ENCODE measurements at places on chromosomes 3 and 15.

- no peak for DNase-seq
These were observed 1.1 kb upstream of the PARP15 start for GRCh38 chr3:122576174-122576940.

GRCh38 chr3:106275592-106275991 is 406.8 kb upstream of the CBLB start:
- DNase-seq: no peak

DNA sequence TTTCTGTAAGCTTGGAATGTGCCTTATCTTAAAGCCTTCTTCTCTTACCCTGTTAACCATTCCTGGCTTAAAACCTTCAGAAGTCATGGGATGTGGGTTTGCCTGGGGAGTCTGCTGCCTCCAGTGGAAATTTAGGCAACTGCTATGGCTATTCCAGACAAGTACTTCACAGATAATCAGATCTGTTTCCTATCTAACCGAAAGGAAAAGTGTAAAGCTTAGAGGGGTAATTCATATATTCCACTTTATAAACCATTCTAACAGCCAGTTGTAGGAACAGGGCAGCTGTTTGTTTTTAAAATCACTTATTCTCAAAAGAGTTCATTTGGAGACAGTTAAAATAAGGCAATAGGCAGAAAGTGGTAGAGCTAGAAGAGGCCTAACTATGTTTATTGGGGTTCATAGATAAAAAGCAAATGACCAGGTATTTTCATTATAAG is 219.9 kb downstream of the TCF12 start:
- DNase-seq: no peak

GRCh38 chr3:138079901-138080300 is 35.5 kb downstream of the DZIP1L start:
- DNase-seq: no peak

DNA sequence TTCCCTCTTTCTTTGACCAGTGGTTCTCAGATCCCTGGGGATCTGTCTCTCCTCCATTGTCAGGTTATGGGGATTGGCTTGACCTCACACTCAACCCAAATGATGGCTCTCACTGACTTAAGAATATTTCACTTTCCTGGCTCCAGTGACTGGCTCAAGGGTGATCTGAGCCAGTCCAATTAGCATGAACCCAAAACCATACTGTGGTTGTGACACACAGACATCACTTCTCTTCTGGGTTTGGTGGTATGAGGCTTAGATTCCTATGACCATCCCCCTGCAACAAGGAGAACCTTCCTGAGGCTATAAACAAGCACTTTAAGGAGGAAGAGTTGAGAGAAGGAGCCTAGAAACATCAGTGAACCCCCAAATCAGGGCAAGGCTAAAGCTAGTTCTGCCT is 85.8 kb downstream of the KCNAB1 start:
- DNase-seq: no peak

DNA sequence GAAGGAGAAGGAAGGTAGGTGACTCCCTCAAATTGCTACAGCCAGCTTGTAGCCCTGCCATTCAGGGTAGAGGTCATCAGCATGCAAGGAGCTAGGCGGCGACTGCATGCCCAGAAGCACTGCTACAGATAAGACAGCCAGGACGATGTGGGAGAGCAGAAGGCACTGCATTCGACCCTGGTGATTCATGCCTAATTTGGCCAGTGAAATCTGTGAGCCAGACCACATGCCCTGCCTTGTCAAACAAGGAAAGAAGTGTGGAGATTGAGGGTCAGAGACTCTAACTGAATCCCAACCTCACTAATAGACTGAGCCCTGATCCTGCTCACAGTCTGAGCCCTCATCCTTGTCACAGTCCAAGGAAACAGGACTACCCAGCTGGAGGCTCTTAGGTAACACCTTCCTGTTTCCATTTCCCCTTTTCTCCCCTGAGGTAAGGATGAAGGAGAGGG is 86.6 kb downstream of the LINGO1 start:
- DNase-seq: no peak

DNA sequence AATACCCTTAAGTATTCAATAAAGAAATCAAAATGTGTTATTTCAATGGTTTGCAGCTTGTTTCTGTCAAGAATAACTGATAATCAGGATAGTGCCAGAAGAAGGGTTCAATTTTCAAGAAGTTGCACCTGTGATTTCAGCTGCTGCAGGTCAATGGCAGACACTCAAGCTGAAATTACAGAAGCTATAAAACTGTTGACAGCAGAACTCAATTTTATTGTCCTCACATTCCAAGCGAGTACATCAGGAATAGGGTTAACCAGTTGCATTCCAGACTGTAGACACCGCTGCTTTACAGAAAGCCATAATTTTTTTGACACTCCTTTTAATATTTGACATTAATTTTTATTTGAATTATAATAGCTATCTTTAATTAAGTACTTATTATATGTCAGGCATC is 364.1 kb downstream of the CGGBP1 start:
- DNase-seq: no peak

- DNase-seq: no peak
These were observed 234.6 kb upstream of the CBLB start for GRCh38 chr3:106103383-106103782.

- no peak for DNase-seq
These were observed 17.7 kb upstream of the ADAMTS7 start for GRCh38 chr15:78828920-78829319.

- no peak for DNase-seq
These were observed 111.9 kb downstream of the ATG7 start for GRCh38 chr3:11384074-11384473.

Data from left lung (tissue), 14 donors.